ENCODE measurements at places on chromosomes 4 and X. TPM values are rescaled to one million over a fixed set of nuclear protein-coding genes. Genes with fewer than 3 reads are reported as not detected.

DNA sequence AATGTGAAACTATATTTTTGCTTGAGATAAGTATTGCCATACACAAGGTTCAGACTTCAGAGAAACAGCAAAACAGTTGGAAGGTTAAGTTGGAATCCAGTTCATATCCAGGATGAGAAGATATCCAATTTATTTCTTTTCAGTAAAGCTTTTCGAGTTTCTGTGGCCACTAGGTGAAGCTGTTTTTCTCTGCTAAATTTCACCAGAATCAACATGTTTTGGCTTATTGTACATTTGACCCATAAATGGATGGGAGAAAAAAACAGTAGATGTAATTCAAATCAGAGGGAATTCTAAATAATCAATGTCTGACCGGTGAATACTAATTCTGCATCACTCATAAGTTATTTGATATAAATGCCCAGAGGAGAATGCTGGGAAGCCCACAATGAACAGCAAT, 9.1 kb upstream of the METTL14 start:
- DNase-seq, result no peak

- peak; percentile 2 for DNase-seq
Measured at GRCh38 chrX:111039606-111040005, 56.4 kb upstream of the PAK3 start.

- DNase-seq, result peak; percentile 19
Measured at GRCh38 chr4:38344929-38345328, 319.1 kb upstream of the KLF3 start.

DNA sequence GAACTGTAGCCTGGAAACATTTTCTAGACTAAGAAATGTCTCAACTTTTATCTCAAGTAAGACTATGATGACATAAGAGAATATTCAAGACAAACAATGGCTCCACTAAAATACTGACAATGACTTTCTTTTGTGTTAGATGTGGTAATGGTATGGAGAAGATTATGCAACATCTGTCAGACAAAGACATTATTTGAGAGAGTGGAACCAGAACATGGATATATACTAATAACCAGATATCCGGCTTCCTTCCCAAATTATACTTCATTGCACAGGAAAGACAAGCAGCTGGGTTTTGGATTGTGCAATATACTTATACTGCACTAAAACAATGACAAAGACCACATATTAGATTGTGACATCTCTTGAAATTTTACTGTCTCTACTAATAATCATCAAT, 290.8 kb upstream of the GIMD1 start:
- no peak for DNase-seq

GRCh38 chrX:13690836-13691235, 1.9 kb downstream of the RAB9A start:
- DNase-seq, result no peak

- no peak for DNase-seq
Measured at GRCh38 chr4:122107680-122108079, 44.5 kb upstream of the BLTP1 start.

- DNase-seq, result no peak
Measured at GRCh38 chr4:42078184-42078801, 74.2 kb downstream of the BEND4 start.

DNA sequence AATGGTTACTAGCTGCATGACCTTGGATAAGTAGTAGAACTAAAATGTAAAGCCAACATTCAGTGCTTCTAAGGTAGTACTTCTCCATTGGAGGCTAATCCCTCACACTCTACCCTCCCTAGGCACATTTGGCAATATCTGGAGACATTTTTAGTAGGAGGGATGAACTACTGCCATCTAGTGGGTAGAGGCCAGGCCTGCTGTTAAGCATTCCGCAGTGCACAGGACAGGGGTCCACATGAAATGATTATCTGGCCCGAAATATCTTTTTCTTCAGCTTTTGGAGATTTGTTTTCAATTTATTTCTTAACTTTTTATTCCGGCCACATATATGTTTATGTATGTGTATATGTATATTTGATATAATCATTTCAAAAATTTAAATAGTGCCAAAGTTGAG, 36.0 kb upstream of the SPANXC start:
- DNase-seq, result peak; percentile 3

DNA sequence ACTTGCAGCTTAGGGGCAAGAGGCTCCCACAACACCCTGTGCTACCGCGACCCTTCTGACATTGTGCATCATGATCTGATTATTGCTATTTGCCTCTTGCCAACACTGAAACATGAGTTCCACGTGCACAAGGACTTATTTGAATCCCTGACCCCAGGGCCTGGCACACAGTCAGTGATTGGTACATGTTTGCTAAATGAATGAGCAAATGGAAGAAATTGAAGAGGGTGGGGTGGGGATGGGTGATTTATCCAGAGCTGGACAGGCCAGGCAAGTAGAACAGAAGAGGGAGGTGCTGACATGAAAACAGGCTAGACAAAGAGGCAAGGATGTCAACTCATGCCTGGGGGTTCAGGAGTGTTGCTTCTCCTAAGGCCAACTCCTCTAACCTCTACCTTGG, 24.9 kb upstream of the RPL39 start:
- DNase-seq, result no peak

DNA sequence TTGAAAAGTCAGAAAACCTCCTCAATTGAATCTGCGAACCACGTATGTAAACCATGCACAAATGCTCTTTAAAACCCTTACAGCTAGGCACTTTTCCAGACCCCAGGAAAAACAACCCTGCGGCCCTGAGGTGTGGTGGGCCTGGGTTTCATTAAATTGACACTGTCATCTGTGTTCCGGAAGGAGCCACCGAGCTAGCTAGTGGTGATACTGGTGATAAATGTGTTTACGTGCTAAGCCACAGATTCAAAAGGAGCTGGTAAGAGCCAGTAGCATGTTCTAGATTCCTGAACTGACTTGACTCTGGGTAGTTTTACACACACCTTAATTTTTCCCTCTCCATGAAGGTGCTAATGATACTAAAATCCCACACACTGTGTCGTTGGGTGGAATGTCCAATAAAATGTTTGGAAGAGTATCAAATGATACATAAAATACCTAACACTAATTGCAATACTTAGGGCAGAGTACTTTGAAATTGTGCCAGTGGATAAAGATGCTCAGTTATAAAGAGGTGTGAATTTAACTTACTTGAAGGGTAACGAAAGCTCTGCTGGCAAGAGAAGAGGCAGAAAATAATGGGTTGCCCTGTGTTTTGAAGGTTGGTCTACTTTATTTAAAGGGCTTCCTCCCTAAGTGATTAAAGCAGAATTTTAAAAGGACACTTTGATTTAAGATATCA, 8.5 kb downstream of the SMS start:
- DNase-seq, result no peak

DNA sequence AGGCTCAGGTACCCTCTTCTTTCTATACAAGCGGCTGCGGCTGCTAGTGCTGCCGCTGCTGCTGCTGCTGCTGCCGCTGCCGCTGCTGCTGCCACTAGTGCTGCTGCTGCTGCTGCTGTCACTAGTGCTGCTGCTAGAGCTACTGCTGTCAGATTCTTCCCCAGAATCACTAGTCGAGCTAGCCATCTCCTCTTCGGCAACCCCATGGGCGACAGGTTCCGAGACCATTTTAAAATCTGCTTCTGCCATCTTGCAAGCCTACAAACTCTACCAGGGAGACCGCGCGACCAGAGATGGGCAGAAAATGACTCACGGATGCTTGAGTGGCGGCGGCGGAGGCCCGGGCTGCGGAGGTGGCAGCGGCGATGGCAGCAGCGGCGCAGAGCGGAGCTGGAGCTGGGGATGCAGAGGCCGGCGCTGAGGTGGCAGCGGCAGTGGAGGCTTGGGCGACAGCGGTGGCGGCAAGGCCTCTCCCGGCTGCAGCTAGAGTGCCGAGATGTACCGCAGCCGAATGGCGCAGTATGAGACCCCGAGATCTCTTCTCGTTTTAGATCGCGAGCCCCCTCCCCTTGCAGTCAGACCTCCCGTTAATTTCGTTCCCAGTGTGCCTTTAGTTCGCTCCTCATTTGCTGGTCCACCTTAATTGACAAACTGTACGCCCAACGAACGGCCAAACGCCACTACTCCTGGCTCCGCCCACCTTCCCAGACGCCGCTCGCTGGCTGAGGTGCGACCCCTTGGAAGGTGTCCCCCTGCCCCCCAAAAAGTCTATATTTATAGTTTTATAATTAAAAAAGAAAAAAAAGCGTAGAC, at the start of gene NAP1L3:
NAP1L3 (minus strand) TSS at position 523 of the 813 bp plus-strand sequence; CDS start at position 249, 274 bp downstream.
- peak; percentile 81 for DNase-seq

DNA sequence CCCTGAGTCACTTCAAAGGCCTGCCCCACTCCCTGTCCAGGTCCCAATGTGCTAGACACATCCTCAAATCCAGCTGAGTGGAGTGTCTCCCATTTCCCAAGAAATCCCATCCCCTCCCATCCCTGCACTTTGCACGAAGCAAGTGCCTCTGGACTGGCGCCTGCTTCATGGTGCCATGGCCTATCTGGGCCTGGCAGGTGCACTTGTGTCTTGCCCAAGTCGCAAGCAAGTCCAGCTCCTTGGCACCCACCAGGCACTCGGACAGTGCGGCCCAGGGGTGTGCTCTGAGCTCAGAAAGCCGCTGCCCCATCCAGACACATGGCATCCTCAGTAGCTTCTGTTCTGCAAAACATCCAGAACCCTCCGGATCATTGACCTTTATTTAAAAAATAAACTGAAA, 97.4 kb downstream of the DCTD start:
- no peak for DNase-seq

- DNase-seq, result no peak
Measured at GRCh38 chr4:170652571-170652970, 562.8 kb upstream of the AADAT start.

DNA sequence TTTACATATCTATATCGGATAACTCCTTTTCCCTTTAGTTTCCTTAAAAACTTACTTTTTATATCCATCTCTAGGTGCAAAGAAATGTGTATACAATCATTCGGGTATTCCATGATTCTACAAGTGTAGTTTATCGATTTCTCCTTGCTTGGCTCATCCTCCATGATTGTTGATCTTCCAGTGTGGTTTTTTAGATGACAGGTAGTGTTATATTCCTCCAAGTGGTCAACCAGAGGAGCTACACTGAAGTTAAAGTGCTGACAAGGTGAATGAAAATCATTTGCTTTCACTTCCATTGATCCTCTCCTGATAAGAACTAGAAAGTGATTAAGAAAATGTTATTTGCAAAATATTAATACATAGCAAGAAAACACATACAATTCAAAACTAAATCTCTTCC, 38.5 kb downstream of the TMEM156 start:
- DNase-seq, result no peak

GRCh38 chrX:15356444-15356843, 21.1 kb upstream of the PIGA start:
- DNase-seq, result no peak

DNA sequence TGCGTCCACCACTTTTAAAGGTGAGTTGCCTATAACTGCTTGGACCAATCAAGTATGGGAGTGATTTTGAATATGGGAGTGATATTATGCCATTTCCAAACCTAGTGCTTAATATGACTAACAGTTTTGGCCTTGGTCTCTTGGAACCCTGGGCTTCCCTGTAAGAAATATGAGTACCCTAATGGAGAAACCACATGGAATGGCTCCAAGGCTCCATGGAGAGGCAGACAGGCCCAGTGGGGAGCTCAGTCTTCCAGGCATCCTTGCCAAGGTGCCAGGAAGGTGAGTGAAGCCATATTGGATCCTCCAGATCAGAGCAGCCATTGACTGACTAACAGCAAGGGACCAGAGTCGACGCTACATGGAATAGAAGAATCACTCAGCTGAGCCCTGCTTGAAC, 53.2 kb downstream of the MAML3 start:
- DNase-seq, result no peak

The DGKK gene
- 0.11 TPM for total RNA-seq

The FAM114A1 gene
- total RNA-seq, result 37.1 TPM

The NAT8L gene
- 2.8 TPM for total RNA-seq

The POU4F2 gene
- total RNA-seq, result 0.03 TPM

The EREG gene
- total RNA-seq, result 0.54 TPM

The TEX13D gene
- not detected for total RNA-seq

The TXK gene
- 0.36 TPM for total RNA-seq

The TIGD4 gene
- total RNA-seq, result 0.11 TPM

All from Daoy (cell line).